ENCODE measurements at places on chromosomes 3 and 15. TPM values are rescaled to one million over a fixed set of nuclear protein-coding genes. Genes with fewer than 3 reads are reported as not detected.

DNA sequence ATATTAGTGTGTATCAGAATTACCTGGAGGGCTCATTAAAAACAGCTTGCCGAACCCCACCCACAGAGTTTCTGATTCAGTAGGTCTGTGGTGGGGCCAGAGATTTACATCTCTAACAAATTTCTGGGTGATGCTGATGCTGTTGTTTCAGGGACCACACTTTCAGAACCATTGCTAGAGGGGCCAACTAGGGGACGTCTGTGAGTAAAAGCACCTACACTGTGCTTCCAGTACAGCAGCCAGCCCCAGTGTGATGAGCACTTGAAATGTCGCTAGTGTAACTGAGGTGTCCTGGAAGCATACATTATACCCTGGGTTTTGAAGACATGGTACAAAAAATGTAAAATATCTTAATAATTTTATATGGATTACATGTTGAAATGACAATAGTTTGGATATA is 33.0 kb downstream of the AGTR1 start:
- no peak for DNase-seq

DNA sequence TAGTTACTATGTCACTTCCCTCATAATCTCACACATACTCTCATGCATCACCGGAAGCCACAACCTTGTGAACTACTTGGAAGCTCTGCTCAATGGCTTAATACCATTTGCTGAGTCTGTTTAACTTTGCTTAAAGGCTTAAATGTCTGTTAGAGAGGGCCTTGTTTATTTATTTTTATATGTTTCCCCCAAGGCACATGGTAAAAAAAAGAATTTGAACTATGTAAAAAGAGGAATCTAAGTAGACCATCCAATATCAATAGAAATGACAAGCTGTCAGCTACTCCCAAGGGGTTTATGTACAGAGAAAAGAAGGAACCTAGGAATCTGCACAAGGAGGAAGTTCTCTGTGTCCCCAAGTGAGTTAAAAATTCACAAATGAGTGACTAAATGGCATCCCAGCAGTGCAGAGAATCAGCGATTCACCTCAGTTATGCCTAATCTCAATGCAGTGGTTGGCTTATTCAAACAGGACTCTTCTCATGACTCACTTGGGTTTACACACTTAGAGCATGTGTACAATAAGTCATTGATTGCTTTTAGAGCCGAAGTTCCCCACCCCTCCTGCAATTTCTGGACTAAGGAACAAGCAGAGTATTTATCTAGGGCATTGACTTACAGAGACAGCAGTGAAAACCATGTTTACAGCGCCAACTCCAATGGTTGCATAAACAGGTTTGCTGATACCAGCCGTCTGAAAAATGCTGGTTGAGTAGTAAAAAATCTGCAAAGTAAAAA is 24.4 kb downstream of the SLC2A2 start:
- DNase-seq, result peak; percentile 65

GRCh38 chr3:77326586-77326985 is 286.7 kb downstream of the ROBO2 start:
- DNase-seq, result no peak

DNA sequence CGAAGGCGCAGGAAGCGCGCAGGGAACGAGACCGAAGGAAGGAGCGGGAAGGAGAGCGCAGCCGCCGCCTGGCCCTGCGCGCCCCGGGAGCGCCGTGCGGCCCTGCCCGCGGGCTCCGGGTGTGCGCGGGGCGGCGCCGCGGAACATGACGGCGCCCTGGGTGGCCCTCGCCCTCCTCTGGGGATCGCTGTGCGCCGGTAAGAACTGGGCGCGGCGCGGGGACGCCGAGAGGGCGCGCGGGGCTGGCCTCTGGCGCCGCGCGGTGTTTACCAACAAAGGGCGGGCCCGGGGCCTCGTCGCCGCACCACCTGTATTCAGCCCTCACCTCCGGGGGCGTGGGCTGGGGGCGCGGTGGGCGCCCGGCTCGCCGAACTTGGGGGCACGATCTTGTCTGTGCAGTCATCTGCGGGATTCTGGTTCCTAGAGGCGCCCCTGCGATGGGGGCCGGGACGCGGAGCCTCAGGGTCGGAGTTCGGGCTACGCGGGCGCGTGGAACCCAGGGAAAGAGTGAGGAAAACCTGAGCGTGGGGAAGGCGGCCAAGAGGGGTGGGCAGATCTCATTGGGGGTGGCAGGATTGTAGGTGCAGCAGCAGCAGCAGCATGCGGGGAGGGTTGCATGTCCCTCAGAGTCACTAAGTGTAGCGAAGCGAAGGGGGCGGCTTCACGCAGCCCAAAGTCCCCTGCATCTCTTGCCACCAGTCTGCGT is 641 bp downstream of the ACVR2B start:
- peak; percentile 36 for DNase-seq

DNA sequence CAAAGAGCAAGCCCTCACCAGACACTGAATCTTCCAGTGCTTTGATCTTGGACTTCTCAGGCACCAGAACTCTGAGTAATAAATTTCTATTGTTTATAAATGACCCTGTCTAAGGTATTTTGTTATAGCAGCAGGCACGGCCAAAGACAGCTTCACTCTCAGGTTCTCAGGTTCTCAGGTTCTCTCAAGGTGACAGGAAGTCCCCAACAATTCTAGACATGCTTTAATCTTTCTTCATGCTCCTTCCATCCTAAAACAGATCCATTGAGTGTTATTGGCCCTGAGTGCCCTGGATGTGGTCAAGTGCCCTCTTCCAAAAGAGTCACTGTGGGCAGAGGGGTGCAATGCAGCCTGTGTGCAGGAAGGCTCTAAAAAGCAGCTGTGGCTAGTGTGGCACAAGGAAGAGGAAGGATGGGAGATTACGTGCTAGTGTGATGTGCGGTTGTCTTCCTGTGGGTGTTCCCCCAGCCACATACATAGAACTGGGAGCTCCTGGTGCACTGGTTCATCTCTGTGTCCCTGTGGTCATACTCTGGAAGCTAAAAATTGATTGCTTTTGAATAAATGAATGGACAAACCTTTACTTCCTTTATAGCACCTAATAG is 11.0 kb upstream of the RAB7A start:
- no peak for DNase-seq

DNA sequence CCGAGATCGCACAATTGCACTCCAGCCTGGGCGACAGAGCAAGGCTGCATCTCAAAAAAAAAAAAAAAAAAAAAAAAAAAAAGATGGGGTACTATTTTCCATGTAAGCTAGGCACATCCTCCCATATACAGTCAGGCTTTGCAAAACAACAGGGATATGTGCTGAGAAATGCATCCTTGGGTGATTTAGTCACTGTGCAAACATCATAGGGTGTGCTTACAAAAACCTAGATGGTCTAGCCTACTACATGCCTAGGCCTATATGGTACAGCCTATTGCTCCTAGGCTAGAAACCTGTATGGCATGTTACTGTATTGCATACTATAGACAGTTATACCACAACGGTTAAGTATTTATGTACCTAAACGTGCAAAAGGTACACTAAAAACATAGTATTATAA is 75.0 kb downstream of the TTBK2 start:
- DNase-seq, result no peak

GRCh38 chr15:69172847-69173246 is 12.4 kb downstream of the GLCE start:
- DNase-seq, result no peak

GRCh38 chr3:23546181-23546580 is 259.6 kb upstream of the UBE2E1 start:
- DNase-seq, result no peak

- no peak for DNase-seq
Observed at GRCh38 chr3:179438841-179439240, 12.4 kb downstream of the GNB4 start.

DNA sequence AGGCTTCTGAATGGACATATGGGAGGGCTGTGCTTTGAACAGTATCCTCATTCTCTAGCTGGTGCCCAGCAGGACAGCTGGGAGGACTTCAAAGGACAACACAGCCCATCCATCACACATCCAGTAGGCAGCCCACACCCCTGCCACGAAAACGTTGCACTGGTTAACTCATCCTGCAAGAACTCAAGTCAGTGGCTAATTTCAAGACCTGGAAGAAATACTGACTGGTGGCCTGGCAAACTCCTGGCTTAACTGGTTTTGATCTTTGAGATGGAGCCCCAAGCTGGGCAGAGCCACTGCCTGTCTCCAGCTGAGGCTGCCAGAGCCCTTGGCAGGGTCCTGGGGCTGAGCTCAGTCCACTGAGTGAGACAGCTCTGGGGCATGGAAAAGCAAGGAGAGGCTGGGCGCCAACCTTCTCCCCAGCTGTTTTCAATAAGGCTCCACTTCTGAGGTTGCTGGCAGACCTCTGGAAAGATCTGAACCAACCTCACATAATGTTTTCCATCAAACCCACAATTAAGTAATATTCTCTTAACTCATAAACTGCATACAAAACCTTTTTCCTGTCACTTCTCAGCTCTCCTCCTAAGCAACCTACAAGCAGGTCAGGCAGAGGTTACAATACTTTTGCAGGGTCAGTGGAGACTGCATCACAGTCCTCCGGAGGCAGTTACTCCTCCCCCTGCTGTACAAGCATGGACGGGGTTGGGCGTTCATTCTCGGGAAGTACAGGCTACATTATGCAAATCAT is 110.3 kb downstream of the MYLK start:
- DNase-seq, result peak; percentile 99

DNA sequence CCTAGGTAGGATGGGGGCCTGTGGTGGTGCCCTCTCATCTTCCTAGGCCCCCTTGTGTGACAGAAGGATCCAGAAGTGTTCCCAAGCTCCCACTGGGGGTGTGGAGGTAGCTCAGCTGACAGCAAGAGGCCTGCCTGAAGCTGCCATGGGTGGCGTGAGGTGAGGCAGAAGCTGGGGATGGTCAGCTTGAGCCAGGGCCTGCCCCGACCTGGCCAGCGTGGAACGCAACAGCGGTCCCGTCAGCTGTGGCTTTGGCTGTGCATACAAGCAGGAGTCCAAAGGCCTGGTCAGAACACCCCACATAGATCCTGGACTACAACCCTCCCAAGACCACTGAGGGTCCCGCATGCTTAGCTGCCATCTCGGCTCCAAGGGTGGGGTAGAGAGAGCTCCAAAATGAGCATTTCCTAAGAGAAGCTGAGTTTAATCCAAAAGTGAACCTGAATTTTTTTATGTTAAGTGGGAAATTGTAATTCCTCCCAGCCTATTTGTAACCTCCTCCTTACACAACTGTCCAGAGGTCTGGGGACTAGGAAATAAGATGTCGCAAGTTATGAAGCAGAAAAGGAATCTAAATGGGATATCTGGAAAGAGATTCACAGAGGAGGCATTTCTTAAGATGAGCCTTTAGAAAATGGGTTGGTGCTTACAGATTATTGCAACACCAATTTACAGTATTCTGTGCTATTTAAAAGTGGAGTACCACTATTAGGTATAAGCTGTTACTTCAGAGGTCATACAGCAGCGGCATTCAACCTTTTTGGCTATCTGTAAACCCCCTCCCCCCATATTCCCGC is 9.9 kb upstream of the PLA2G4D start:
- DNase-seq, result no peak

DNA sequence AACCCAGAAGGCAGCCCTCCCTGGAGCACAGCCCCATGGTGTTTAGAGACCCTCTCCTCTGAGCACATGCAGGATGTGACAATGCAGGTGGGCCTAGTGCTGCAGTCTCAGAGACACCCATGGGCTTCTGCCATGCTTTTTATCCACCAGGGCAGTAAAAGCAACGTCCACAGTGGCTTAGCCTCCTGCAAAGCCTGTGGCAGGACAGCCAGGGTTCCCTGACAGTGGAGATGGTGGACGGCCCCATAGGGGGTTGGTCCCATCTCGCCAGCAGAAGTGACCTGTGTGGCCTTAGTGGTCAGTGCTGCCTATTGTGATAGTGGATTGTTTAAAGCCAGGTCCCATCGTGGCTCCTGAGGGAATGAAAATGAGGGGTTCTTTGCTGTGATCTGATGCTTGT is 46.6 kb downstream of the APBA2 start:
- DNase-seq, result no peak

GRCh38 chr3:47413751-47414150 is 32.9 kb downstream of the PTPN23 start:
- no peak for DNase-seq

DNA sequence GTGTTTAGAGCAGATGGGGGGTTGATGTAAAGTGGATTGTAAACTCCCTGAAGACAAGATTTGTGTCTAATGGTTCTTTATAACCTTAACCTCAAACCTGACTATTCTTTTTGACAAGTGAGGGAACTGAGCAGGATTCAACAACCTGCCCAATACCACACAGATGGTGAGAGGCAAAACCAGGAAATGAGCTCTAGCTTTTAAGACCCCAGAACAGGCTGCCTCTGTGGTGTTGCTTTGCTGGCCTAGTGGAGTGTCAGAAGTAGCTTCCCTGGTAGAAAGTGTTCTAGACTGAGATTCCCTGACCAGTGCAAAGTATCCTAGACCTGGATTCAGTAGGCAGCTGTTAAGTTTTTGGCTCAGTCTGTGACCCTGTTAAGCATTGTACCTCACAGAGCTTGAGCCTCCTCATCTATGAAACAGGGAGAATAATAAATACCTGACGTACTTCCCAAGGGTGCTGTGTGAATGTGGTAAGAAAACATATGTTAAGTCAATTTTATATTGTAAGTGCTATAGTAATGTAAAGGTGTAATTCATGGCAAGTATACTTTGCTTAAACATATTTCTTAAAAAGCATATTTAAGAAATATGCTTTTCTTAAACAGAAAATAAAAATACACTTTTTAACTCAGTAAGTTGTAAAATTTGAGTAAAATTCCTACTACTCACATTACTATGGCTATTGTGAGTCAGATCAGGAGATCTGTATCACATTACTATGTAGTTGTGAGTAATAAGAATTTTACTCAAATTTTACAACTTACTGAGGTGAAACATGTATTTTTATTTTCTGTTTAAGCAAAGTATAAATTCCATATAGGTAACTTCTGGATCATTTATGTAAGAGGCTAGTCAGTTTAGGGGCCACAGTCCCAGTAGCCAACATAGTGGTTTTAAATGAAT is 8.8 kb downstream of the GPR87 start:
- DNase-seq, result no peak

GRCh38 chr3:13673207-13673606 is 124.3 kb downstream of the FBLN2 start:
- no peak for DNase-seq

GRCh38 chr15:52164631-52165265 is 26.4 kb downstream of the GNB5 start:
- DNase-seq, result no peak

DNA sequence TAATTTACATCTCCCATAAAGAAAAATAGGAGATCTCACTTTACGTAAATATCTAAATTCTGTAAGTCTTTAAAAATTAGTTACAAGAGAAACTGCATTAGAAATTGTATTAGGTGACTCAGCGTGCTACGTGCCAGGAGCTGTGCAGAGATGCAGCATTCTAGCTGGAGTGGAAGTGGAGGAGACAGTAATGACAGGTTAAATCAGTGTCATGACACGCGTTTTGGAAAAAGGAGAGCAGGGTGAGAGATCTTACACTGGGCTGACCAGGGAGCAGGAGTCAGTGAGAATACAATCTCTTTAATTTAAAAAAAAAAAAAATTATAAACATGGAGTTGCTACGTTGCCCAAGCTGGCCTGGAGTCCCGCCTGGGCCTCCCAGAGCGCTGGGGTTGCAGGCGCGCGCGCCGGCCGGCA is 635 bp downstream of the TUBGCP5 start:
- DNase-seq, result no peak

GRCh38 chr3:54008099-54008498 is 114.3 kb upstream of the CACNA2D3 start:
- DNase-seq, result peak; percentile 57

The NPAP1 gene
- not detected for total RNA-seq

The GABRA5 gene
- not detected for total RNA-seq

The C3orf80 gene
- total RNA-seq, result 0.48 TPM

The CCDC54 gene
- not detected for total RNA-seq

The FBXO40 gene
- under 0.01 TPM for total RNA-seq

The ITIH1 gene
- not detected for total RNA-seq

The STRIT1 gene
- not detected for total RNA-seq

The SPATA12 gene
- not detected for total RNA-seq

The FOXL2 gene
- total RNA-seq, result 0.36 TPM

Data from RPMI7951 (cell line).